Gastrocnemius medialis (tissue), 4 donors: ENCODE measurements at places on chromosomes 16 and 17. TPM values are rescaled to one million over a fixed set of nuclear protein-coding genes. Genes with fewer than 3 reads are reported as not detected.

DNA sequence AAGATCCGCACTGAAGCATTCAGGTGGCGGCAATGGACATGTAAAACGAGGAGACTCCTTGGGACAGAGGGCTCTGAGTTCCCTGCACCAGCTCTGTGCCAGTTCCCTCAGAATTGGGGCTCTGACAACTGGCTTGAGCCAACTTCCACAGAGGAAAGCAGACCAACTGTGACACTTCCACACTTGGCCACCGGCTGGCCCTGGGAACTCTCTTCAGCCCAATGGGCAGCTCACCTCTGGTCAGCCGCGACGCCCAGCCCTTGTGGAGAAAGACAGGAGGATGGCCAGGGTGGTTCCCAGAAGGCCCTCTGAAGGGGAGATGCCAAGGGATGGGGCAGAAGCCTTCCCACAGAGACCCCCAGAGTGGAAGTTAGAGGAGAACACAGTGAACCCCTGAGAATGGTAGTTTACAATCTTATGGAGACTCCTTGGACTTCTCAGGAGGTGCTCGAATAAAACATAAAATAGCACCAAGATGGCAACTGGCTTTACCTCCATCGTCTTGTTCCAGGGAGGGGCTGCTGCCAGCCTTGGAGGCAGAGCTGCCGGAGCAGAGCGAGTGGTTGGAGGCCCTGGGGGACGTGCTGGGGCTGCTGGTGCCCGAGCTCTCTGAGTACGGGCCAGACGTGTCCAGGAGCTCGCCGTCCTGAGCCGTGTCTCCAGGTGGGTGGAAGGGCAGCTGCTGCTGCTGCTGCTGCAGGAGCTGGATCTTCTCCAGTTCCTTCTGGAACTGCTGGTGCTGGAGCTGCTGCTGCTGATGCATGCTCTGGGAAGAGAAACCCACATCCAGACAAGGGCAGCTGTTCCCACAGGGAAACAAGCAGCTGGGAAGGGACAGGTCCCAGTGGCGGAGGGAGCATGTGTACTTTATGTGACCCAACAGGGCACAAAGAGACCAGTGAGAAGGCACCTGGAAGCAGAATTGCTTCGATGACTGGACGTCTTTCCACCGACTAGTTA, 35.0 kb upstream of the ICAM2 start:
- no peak for DNase-seq

DNA sequence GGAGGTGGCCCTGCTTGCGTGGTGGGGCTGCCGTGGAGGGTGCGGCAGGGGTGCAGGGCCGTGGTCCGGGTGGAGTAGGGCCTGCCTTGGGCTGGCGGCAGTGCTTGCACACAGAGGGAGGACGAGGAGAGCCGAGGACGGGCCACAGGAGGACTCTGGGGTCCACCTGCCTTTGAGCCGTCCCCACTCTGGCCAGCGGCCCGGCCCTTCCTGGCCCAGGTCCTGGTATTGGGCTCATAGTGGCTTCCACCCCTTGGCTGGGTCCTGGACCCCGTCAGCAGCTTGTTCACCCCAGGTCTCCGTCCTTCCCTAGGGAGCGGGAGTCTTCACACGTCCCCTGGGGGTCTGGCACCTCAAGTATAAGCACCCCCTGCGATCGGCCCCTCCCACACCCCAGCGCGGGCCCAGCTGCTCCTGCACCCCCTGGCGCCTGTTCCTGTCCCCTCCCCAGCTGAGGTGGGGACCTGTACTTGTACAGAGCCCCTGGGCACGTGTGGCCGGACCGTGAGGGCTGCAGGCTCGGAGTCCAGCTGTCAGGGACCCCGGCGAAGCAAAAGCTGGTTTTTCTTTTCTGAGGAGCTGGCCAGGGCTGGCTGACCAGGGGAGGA, 40.1 kb downstream of the SOX8 start:
- DNase-seq: no peak

DNA sequence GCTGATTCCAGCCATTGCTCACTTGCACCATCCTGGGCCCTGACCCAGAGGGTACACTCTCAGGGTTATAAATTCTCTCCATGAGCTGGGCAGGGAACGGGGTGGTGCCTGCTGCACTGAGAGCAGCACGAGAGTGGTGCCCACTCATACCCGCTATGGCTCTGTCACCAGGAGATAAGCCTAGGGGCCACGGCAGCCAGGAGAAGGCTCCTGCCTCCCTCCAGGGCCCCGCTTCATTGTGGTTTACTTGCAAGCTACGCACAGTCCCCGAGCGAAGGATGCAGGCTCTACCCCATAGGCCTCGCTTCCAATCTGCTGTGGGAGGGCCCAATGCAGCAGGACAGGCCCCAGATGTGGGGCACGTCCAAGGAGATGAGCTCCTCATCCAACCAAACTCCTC, 48.5 kb downstream of the VAC14 start:
- DNase-seq: no peak

DNA sequence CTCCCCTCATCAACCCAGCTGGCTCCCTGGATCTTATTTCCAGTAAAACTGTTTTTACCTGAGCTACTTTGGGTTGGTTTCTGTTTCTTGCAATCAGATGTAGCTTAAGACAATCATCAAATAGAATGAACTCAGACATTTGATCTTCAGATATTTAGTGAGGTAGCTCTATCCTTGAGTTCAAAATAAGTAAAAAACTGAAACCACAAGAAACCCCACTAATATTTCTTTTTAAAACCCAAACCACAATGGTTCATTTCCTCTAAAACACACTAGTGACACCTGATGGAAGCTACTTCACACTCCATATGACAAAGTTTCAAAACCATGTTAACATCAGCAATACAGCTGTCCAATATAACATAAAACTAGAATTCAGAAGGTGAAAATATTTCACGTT, 37.8 kb downstream of the CACNG1 start:
- no peak for DNase-seq

GRCh38 chr17:49522357-49522890, 27.3 kb downstream of the NGFR start:
- DNase-seq: no peak

DNA sequence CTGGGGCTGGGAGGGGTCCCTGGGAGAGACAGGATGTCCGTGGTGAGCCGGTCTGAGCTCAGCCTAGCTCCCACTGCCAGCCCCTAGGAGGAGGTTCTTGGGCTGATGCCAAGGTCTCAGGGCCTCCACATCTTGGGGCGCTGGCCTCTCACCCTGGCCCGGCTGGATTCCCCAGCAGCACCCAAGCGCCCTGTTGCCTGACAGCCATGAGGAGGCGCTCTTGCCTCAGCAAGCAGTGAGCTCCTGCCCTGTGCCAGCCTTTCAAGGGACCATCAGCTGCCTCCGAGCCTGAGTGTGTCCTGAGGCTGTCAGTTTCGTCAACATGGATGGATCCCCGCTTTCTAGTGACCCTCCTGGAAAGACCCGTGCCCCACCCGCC, 234.9 kb upstream of the CIBAR2 start:
- no peak for DNase-seq

- no peak for DNase-seq
These were observed 2.4 kb upstream of the SLC47A2 start for GRCh38 chr17:19718613-19719354.

- no peak for DNase-seq
These were observed 11.4 kb upstream of the PLK1 start for GRCh38 chr16:23667355-23667659.

DNA sequence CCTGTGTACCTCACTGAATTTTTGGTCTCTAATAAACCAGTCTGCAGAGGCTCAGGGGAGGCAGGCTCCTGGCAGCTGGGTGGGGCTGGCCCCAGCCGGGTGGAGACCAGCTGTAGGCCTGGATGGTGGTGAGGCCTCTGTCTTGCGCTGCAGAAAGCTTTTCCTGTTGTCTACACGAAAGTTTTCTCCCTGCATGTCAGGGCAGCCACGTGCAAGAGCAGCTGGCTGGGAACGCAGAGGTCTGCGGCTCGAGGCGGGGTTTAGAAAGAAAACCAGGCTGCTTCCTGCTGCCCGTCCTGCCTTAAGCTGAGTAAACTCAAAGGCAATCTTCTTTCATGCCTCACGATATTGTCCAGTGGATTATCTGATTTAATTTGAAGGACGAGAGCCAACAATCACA, 2.4 kb downstream of the SERPINF1 start:
- peak; percentile 83 for DNase-seq

- no peak for DNase-seq
These were observed 21.9 kb downstream of the GJD3 start for GRCh38 chr17:40342504-40343218.

- DNase-seq: no peak
These were observed 26.4 kb upstream of the TMEM220 start for GRCh38 chr17:10756185-10756584.

DNA sequence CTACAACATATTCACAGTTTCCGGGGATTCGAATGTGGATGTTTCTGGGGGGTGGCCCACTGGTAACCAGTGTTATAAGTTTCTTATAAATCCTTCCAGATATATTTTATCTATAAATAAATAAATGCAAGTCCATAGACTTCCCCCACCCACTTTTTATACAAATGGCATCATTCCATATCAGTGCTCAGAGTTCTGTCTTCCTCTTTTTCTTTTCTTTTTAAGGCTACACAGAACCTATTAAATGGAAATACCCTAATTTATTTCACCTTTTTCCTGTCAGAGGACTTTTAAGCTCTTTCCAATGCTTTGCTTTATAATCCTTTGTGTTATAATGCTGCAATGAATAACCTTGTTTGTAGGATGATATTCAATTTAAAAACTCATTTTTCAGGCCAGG, 3.8 kb downstream of the LGALS9 start:
- no peak for DNase-seq

- DNase-seq: no peak
These were observed 75.5 kb downstream of the CMIP start for GRCh38 chr16:81520151-81520470.

DNA sequence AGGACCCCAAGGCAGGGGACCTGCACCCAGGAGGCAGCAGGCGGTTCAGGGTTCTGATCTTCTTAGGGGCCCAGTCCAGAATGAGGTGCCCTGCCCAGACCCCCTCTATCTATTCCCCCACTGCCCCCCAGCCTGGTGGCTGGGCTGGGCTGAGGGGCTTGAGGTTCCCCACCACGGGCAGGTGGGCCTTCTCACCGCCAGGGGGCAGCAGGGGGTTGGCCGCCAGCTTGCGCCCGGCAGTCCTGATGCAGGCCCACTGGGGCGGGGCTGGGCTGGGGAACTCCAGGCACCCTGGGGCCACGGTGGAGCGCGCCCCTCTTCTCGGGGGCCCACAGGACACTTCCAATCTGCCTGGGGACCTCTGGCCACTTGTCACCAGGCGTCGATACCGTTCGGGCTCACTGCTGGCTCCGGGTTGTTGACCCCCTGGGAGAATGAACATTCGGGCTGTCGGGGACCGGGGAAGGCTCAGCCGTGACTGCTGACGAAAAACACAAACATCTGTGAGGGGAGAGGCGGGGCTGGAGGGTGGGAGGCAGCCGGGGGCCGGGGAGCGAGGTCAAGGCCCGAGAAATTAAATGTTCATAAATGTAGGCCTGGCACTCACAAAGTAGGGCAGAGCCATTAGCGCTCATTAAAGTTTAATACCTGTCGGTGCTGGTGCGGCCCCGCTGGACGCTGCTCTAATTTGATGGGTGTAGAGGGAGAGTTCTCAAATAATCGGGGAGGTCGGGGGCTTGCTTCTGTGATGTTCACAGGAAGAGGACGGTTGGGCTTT, 219.3 kb upstream of the GSE1 start:
- DNase-seq: no peak

GRCh38 chr17:50259477-50260324, 14.6 kb upstream of the TMEM92 start:
- no peak for DNase-seq

GRCh38 chr17:1275962-1276736, 3.3 kb upstream of the TRARG1 start:
- DNase-seq: peak; percentile 46

Gene CNTD1
- total RNA-seq: not detected

Gene USH1G
- not detected for total RNA-seq

Gene SAP30BP
- total RNA-seq: 47.0 TPM

Gene TEKT5
- total RNA-seq: not detected

Gene B9D1
- total RNA-seq: 16.4 TPM

Gene CA7
- not detected for total RNA-seq

Gene BANP
- total RNA-seq: 13.8 TPM

Gene SLC16A5
- 7.8 TPM for total RNA-seq

Gene TPSAB1
- 7.4 TPM for total RNA-seq

Gene ZG16
- total RNA-seq: not detected

Gene TP53TG3C
- total RNA-seq: not detected

Gene RUNDC3A
- total RNA-seq: not detected

Gene RABEP1
- total RNA-seq: 92.7 TPM
